Activated CD8-positive, alpha-beta memory T cell treated with anti-CD3 and anti-CD28 coated beads for 24 hours (primary cell): ENCODE measurements at places on chromosomes 4 and X.

DNA sequence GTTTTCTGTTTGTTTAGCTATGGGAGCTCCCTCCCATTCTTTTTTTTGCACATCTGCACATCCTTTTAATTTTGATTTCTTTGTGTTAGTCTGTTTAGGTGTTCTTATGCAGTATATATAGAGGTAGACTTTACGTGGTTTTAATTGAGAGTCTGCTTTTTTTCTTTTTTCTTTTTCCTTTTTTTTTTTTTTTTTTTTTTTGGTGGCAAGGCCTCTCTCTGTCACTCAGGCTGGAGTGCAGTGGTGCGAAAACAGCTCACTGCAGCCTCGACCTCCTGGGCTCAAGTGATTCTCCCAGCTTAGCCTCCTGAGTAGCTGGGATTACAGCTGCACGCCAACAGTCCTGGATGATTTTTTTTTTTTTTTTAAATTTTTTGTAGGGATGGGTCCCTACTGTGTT lies 68.2 kb downstream of the FAM193A start:
- no peak for DNase-seq

GRCh38 chr4:24141836-24142235 lies 252.0 kb upstream of the PPARGC1A start:
- no peak for DNase-seq

GRCh38 chr4:8044699-8045098 lies 105.0 kb upstream of the AFAP1 start:
- no peak for DNase-seq

DNA sequence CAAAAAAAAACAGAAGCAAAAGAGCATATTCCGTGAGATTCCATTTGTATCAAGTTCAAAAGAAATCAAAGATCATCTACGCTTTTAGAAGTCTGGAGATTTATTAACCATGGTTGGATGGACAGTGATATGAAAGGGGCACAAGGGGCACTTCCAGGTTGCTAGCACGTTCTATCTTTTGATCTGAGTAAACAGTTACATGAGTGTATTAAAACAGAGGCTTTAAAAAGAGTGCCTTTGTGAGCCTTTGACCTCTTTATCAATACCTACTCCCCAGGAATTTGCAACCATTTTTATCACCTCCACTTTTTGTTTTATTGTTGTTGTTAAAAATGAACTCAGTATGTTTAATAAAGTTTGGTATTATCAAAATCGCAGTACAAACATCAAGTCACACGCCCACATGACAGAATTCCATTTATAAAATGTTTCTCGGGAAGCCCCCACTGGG lies 72.4 kb upstream of the UCP1 start:
- no peak for DNase-seq

DNA sequence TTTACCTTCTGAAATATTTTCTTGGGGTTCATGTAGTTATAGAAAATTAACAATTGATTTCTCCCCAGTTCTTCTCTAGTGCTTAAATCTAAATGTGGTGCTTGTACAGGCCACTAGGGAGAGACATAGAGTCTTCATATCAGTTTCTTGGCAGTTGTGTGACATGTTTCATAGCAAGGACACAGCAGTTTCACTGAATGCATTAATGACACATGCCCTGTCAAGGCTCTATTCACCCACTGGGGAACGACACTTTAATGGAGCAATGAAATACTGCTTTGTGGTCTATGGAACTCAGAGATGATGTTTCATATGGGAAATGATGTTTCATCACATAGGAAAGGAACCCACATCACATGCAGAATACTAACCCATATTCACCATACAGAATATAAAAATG lies 2.8 kb downstream of the VEGFC start:
- DNase-seq: no peak

- no peak for DNase-seq
Measured at GRCh38 chr4:67160394-67160793, 384.9 kb downstream of the CENPC start.

DNA sequence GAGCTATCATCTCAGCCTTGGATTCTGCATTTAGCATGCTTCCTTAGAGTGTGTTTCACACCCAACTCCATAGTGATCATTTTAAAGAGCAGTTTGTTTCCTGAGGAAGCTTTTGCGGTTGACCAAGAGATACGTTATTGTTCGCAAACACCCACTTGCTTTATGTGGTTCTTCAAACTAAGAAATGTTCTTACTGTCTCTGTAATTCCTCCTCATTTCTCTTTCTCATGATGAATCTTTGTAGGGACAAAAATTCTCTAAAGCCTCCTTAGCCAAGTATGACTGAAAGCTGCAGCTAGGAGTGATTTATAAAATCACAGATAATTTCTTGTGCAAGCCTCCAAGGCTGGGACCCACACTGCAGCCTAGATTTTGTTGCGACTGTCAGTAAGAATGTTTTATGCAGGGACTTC lies 10.0 kb downstream of the TNIP3 start:
- DNase-seq: no peak

DNA sequence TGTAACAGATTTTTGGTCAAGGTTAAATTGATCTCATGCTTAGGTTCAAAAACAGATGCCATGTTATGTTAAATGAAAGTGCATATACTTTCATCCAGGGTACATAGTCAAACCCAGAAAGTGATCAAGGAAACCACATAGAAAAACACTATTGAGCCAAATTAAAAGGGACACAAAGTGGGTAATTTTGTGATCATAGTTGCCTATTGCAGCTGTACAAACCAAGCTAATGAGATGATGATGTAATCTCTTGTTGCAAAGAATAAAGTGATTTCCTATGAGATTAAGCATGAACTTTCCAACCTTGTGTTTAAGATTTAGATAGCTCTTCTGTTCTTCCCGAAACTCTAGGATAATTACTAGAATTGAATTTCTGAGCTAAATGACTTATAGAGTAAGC lies 20.2 kb upstream of the LIMCH1 start:
- DNase-seq: no peak

GRCh38 chr4:124092101-124092500 lies 620.4 kb downstream of the ANKRD50 start:
- DNase-seq: no peak

GRCh38 chr4:8610858-8611616 lies 18.5 kb downstream of the CPZ start:
- DNase-seq: no peak

- no peak for DNase-seq
Measured at GRCh38 chr4:96039803-96040436, 200.0 kb downstream of the PDHA2 start.

GRCh38 chr4:661881-662761 lies 12.0 kb downstream of the ATP5ME start:
- no peak for DNase-seq

GRCh38 chrX:31523884-31524536 lies 452.2 kb upstream of the FTHL17 start:
- DNase-seq: no peak

DNA sequence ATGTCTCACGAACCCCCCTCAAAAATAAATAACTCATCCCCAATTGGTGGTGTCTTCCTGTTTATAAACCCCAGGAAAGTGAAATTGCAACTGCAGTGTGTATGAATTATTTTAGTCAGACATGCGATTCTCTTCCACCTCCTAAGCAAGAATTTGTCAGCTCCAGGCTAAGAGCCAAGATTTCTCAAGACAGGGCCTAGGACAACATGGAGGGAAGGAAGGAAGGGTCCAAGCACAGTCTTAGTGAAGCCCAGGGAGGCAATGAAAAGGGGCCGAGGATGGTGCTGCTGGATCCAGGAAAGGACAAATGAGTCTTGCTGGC lies 20.0 kb downstream of the SH3KBP1 start:
- no peak for DNase-seq

GRCh38 chr4:54553001-54553400 lies 104.8 kb upstream of the KIT start:
- DNase-seq: no peak

DNA sequence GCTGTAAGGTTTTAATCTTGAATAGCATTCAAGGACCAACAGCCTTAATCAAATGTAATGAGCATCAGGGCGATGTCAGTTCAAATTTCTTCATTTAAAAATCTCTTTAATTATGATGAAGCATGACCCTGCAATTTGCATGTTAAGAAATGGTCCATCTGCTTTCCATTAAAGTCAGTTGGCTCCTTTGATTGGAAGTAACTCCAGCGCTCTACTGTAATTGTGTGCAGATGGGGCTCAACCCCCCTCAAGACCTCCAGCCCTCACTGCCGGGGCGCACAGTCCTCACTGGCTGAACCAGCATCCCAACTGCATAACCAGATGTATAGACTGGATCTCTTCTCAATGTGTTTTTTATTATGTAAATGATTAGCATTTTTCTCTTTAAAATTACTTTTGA lies 126.9 kb downstream of the VCX3B start:
- no peak for DNase-seq

DNA sequence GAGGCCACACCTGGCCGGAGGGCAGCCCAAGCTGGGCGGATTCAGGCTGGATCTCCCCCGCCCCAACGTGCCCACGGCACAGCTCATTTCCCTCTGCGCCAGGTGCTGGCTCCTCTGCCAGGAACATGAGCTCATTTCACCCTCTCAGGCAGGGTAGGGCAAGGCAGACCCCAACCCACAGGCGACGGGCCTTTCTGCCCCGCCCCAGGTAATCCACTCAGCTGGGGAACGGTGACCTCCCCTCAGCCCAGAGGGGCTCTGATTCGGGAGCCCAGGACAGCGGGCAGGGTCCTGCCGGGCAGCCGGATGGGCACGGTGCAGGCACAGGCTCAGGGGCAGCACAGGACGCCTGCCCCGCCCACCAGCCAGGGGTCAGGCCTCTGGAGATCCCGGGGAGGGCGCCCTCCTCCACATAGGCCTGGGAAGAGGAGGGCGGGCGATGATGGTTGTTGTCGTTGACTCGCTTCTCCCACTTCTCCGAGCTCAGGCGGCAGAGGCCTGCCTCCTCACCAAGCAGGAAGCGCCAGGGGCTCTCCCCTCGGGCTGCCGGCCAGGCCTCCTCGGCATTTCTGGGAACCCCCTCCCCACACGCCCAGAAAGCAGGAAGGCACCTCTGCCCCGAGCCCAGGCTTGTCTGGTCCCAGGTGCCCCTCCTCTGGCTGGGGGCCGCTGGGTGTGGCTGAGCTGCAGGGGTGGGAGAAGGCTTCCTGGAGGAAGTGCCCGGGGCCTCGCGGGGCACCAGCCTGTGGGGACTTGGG lies 31.1 kb downstream of the TACC3 start:
- DNase-seq: no peak

GRCh38 chr4:53098681-53099121 lies 236.6 kb downstream of the RASL11B start:
- no peak for DNase-seq

GRCh38 chr4:152090543-152090942 lies 329.7 kb upstream of the GATB start:
- DNase-seq: peak; percentile 57
